ENCODE measurements at places on chromosomes 6 and 20.

- no peak for DNase-seq
Measured at GRCh38 chr6:105785066-105785811, 300.9 kb upstream of the PRDM1 start.

- DNase-seq = no peak
Measured at GRCh38 chr6:159112714-159113113, 56.5 kb upstream of the FNDC1 start.

- DNase-seq = no peak
Measured at GRCh38 chr6:33628401-33628964, 7.4 kb downstream of the ITPR3 start.

- no peak for DNase-seq
Measured at GRCh38 chr6:148441454-148441911, 98.8 kb downstream of the SASH1 start.

DNA sequence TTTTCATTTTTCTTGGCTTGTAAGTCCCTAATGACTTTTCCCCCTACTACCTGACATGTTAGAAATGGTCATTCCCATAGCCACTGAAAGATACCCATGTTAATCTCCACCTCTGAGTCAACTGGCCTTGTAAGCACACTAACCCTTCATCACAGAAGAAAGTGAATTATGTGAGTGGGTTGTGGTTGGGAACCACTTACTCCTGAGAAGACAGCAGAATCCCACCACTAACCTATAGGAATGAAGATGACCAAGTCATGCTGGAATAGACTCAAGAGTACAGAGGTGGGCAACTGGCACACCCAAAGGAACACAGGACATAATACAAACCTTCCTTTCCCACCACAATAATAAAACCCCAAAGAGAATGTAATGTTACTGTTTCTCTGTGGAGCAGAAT is 30.1 kb downstream of the RAMACL start:
- no peak for DNase-seq
